ENCODE measurements at places on chromosomes 7 and 10.

DNA sequence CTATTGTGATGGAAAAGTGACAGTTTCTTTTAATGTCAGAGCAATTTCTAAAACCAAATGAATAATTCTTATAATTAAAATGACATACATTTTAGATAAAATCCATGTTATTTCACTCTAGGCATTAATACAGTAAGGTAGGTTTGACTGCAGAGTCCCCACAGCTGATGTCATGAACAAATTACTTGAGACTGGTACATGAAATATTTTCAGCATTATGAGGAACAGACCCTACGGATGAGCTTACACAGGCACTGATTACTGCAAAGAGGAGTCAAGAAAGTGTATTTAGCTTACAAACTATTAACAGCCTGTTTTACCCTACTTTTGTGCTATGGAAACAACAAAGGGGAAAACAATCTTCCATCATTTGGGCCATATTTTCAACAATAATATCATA is 8.9 kb downstream of the COL1A2 start:
- DNase-seq: no peak

DNA sequence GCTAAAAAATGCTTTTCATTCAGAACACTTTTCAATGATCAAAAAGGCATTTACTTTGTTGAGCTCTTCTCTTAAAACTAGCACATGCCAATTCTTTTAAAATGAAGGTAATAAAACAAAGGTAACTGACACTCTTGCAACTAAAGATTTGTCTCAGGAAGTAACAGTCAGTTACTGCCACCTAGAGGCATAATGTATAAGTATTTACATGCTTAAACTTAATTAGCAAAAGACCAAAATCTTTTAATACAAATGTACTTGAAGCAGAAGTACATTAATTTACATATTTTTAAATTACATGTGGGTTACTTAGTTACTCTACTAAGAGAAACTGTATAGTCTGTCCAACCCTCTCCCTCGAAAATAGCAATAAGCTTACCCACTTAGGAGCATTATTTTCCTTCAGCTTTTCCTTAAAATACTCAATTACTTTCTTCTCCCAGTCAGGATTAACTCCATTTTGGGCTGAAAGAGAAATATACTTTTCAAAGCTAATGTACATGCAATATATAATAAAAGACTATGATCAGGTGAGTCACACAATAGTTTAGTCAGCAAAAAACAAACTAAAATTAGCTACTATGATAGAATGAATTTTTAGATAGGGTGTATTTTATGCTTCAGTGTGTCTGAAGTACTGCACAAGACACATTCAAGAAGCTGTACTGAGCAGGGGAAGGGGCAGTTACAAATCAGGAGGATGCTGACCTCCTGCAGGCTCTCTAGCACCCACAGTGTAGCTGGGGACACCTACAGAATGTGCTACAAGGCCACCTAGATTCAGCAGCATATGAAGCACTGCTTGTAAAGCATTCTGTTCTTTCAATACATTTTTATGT is 13.0 kb downstream of the MCMBP start:
- no peak for DNase-seq

DNA sequence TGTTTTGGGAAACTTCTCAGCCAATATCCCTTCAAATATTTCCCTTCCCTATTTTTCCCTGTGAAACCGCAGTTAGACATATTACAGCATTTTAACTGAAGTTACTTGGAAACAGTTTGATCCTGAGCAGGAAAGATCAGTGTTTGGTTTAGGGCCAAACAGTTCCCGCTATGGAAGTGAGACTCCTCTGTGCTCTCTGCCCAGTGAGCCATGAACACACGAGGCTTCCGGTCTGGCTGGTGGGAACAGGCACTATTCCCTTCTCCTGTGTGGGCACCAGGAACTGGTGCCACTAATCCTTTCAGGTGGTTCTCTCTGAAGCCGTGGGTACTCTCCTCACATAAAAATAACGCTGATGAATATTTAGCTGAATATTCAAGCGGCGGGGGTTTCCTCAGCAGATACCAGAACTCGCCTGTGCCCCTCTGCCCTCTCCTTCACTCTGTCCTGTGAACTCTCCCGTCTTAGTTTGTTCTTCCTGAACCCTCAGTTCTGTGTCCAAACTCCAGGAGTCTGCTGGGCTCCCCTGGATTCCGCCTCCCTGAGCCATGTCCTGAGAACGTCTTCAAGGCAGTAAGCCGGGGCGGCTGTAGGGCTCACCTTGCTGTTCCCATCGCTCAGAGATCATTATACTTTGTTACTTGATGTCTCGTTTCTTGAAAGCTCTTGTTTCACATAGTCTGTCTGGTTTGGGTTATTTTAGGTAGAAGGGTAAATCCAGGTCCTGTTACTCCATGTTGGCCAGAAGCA is 25.7 kb downstream of the FOXL3 start:
- DNase-seq: no peak

DNA sequence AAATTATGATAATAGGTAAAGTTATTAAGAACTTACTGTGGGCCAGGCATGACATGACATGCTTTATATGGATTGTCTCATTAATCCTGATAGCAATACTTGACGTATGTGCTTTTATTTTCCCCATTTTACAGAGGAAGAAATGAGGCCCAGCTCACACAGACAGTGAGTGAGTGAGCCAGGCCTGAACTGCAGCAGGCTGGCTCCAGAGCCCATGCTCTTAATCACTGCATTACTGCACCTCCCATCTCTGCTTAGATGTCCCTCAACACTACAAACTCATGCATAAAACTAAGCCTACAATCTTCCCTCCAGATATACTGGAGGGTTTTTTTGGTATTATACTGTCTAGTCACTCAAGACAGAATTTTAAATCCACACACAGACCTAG is 68.5 kb upstream of the OSBPL3 start:
- no peak for DNase-seq
